GM19239 (cell line): ENCODE measurements at places on chromosomes 4 and X.

GRCh38 chr4:90328558-90328957 is 201.4 kb downstream of the CCSER1 start:
- DNase-seq = no peak

GRCh38 chrX:150362599-150363481 is at the start of gene MAMLD1:
MAMLD1 (plus strand) TSS chrX:150363317; CDS start chrX:150445517, 82,200 bp downstream.
- no peak for DNase-seq

DNA sequence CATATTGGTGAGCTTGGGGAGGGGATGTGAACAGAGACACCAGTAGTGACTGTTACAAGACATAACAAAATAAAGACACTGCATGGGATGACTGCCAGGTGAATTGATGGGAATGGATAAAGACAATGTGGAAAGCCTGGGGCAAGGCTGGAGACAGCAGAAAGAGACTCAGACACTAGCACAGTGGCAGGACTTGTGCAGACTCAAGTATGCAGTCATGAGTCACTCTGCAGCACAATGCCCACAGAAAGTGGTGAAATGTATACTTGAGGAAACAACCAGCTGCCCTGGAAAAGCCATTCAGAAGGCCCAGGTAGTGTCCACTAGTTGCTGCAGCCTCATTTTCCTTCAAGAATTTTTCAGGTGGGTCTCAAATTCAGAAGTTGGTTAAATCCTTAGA is 452.3 kb downstream of the MID1IP1 start:
- DNase-seq = no peak

GRCh38 chrX:154002215-154002719 is 17.4 kb downstream of the IRAK1 start:
- no peak for DNase-seq

DNA sequence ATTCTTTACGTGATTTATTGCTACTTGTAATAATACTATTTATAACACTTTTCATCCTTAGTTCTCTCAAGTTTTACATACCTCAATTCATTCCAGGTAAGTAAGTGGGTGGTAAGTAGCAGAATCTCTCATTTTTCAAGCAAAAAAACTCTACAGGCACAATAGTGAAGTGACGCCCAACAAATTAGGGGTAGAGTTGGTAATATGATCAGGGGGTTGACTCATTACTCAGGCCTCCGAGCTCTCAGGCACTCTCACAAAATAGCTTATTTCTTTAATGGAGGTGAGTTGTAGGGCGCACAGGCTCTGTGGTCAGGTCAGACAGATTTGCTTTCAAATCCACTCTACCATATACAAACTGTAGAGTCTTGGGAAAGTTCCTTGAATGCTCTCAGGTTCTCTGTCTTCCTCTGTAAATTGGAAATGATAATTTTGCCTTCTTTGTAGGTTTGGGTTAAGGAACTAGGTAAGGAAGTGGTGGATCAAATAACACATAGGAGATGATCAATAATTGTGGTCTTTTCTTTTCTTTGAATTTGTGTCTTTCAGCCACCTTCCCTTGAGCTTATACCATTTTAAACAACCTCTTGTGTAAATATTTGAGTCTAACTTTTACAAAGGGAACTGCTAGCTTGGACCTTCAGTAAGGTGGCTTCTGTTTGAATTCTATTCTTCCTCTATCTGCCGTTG is 134.9 kb upstream of the LEF1 start:
- no peak for DNase-seq

GRCh38 chr4:62324215-62324614 is 1124.1 kb downstream of the ADGRL3 start:
- no peak for DNase-seq

DNA sequence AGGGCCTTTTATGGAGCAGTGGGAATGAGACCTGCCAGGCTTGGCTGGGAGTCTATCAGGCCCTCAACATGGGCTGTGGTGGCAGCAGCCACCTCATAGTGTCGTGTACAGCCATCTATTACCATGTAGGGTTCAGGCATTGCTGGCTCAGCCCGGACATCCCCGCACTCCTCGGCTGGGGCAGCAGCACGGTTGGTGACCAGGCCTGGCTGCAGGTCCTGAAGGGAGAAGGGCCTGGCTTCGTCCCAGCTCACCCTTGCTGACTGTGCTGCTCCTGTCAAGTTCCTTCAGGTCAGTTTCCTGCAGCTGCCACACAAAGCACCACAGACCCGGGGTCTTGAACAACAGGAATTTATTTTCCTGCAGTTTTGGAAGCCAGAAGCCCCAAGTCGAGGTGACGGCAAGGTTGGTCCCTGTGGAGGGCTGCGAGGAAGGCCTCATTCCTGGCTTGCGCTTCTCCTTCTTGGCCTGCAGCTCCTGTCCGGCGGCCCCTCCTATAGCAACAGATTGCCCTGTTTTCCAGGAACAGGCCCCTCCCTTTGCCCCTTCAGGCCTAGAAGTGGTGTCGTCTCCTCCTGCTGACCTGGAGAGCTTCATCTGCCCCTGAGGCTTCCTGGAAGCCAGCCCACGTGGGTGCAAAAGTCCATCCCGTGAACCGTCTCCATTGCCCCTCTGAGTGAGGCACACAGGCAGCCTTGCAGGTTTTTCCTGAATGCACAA is 25.2 kb upstream of the SORCS2 start:
- no peak for DNase-seq

- no peak for DNase-seq
These were observed 24.3 kb downstream of the RAI2 start for GRCh38 chrX:17836830-17837229.

DNA sequence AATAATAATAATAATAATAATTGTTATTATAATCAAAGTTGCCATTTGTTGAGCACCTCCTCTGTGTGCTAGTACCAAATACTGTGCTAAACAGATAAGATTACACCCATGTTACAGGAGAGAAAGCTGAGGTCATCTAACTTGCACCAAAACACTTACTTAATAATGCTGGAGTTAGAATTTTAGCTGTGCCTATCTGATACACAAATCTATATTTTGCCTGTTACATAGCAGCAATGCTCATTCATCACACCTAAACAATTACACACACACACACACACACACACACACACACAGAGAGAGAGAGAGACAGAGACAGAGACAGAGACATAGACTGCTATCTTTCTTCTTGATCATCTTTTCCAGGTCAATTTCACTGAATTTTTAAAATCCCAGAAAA is 170.9 kb upstream of the KLF3 start:
- no peak for DNase-seq

DNA sequence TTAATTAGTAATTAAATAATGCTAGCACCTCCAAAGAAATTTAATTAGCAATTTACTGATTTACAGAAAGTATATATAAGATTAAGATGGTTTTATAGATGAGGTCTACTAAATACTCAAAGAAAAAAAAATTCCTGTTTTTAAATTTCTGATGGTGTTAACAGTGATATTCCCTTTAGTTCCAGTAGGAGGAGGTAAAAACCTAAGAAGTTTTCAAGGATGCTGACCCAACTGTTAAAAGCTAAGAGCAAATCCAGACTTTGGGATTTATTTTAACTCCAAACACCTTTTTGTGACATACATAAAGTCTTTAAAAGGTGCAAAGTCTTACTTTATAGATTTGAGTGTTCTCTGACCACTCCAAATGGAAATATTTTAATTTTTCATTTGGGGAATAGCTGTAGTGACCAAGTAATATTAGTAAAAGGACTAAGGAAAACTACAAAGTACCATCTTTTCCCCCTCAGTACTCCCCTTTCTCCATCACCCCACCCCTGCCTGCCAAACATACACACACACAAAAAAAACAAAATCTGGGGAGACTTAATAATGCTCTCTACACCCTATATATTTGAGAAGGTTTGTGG is 34.2 kb upstream of the CSN1S1 start:
- no peak for DNase-seq

DNA sequence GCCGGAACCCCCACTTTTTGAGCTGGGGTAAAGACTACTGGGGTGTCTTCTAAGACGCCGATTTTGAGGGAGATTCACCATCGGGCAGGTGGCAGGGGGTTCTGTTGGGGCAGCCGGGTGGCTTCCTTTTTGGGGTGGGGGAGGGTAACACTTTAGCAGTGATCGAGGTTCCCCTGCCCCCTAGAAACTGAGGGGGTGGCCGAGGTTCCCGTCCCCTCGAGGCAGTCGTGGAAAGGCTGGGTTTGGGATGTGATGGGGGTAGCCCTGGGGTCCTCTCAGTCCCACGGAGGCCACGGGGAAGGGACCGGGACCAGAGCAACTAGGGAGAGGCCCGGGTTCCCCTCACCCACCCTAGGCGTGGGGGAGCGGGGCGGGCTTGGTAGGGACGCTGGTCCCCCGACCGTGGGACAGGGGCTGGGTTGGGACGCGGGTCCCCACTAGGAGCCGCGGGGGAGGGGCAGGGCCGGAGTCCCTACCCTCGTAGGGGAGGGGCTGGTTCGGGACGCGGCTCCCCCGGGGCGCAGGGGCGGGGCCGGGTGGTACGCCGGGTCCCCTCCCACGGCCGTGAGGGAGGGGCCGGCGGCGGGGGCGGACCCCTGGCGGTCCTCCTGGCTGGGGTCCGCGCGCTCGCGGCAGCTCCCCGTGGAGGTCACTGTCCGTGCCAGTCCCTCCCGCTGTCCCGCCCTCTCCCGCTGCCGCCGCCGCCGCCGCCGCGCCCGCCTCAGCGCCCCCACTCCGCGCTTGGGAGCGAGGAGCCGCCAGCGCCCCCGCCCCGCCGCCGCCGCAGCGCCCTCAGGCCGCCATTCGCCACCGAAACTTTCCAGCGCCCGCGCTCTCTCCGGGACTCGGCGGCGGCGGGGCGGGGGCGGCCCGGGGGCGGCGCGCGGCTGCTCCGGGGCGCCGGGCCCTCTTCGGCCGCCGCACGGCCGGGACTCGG is at the start of gene TBL1X:
Gene TBL1X (plus strand): TSS at position 624 of the 937 bp plus-strand sequence. CDS start 188,529 bp downstream, outside the sequence.
- peak; percentile 38 for DNase-seq

DNA sequence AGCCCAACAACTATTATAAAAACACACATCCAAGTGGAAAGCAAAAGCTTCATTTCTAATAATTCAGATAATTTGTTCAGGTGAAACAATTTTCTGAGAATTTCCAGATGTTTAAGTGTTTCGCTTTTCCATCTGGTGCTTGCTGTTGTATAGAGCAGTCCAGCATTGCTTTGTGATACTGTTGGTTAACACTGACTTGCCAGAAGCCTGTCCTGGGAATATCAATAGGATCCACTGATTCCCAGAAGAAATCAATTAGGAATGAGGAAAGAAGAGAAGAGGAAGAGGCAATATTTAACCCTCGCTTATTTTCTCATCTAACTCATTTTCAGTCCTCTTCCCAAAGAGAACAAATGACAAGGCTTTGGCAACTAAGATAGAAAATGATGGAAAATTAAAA is 94.9 kb upstream of the DDIT4L start:
- DNase-seq = no peak

GRCh38 chr4:76665721-76666120 is 230.7 kb downstream of the SHROOM3 start:
- no peak for DNase-seq

DNA sequence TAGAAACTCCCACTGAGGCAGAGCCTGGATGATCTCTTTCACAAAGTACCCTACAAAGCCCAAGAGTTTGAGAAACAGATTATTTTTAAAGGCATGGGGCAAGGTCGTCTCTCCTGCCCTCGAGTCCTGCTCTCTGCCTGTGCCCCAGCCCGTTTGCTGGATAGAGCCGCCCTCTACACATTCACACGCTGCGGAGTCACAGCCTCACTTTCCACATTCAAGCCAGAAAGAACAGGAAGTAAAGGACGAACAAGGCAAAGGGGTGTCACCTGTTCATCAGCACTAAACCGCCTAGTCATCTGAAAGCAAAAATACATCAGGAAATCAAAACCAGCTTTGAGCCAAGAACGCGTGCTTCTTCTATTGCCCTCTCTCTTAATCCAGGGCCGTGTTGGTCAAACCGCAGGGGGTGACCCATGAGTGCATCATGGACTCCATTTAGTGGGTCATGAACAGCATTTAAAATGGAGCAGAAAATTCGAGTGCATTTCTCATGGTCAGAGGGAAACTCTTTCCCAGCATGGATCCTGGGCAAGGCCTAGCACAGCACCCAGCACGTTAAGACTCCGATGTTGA is 83.4 kb downstream of the PHKA2 start:
- DNase-seq = no peak
